NCI-H345 (cell line): ENCODE measurements at places on chromosomes 4 and X.

DNA sequence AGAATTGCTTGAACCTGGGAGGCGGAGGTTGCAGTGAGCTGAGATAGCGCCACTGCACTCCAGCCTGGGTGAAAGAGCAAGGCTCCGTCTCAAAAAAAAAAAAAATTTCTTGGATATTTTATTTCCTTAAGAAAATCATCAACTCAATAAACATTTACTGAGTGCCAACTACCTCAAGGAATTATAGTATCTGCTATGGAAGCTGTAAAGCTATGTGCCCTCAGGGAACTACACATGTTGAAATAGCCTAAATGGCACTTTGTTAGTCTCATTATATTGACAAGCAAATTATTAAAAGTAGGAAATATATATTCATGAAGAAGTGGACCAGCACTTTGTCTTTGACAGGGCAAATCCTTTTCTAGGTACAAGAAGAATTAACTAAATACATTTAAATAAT is 40.8 kb downstream of the ELOVL6 start:
- DNase-seq = no peak

DNA sequence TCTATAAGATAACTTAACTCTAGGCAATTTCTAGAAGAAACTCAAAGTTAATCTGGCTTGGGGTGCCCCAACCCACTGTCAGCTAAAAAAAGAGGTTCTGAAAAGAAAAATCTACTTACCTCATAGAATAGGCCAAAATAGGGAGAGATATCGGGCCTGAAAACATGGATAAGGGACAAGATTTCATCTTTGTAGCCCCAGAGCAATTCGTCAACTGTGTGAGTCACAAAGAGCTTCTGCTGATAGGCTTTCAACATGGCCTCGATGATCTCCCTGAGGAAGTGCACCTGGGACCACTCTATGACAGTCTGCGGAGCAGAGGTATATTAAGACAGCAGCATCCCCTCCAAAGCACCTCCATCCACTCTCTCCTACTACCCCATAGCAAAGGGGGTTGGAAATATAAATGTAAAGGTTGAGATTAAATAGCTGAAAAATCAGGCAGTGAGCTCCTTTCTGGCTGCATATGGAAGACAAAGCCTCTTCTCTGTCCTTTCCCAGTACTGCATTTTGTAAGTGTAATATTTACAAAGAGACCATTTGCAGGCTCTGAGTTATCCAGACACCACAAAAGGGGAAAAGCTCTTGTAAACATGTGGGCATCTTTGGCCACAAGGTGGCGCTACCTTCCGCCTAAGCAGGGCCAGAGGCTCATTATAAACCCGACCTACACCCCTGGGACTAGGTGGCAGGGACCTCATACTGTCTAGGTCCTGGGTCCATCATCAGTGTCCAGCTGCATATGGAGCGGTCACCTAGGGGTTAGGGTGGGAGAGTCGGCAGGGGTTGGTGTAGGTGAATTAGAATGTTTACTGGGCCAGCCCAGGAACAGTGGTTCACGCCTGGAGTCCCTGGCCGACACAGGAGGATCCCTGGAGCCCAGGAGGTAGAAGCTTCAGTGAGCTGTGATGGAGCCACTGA is 31.5 kb upstream of the NUP54 start:
- DNase-seq = peak; percentile 75

- DNase-seq = no peak
These were observed 97.9 kb downstream of the NEUROG2 start for GRCh38 chr4:112418092-112418491.

DNA sequence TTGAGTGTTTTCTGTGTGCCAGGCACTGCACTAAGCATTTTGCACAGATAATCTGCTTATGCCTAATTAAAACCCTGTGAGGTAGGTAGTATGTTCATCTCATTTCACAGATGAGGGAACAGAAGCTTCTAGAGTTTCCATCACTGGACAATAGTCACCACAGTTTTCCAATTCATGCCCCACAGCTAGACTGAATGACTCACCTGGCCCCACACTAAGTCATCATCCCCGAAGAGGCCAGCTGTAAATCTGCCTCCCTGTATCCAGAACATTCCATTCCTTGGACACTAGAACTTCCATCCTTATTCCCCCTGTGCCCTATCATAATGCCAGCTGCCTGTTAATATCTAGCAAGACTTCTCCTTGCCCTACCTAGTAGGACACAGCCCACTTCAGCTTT is 40.9 kb upstream of the NYX start:
- DNase-seq = no peak

- DNase-seq = no peak
These were observed 89.7 kb downstream of the SYTL5 start for GRCh38 chrX:38095971-38096529.

DNA sequence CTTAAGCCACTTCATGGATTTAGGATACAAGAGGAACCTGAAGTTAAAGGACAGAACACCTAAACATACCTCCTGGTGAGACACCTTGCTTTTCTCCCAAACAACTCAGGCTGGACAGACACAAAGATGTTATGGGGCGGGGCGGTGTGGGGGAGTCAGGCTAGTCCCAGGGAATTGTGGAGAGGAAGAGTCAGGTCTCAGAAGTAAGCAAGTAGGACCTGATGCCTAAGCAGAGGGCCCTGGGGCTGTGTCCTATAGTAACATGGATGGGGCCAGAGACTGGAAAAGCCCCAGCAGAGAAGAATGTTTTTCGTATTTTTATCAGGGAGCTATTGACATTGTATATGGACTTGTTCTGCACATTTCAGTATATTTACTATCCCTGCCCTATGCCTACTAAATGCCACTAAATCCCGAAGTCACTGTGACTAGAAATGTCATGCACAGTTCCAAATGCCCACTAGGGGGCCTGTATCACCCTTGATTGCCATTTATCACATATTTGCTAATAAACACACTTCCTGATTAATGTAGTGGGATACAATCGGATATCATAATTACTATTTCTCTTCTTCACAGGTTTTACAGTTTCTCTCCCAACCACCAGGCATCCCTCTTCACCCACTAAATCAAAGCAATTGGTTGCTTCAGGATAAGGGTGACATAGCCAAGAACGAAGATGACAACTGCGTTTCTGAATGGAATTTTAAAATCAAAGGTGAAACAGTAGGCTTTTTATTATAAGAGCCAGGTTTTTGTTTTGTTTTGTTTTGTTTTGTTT is 23.8 kb upstream of the ARHGAP10 start:
- peak; percentile 12 for DNase-seq

GRCh38 chr4:168882650-168883233 is 127.3 kb downstream of the CBR4 start:
- no peak for DNase-seq

DNA sequence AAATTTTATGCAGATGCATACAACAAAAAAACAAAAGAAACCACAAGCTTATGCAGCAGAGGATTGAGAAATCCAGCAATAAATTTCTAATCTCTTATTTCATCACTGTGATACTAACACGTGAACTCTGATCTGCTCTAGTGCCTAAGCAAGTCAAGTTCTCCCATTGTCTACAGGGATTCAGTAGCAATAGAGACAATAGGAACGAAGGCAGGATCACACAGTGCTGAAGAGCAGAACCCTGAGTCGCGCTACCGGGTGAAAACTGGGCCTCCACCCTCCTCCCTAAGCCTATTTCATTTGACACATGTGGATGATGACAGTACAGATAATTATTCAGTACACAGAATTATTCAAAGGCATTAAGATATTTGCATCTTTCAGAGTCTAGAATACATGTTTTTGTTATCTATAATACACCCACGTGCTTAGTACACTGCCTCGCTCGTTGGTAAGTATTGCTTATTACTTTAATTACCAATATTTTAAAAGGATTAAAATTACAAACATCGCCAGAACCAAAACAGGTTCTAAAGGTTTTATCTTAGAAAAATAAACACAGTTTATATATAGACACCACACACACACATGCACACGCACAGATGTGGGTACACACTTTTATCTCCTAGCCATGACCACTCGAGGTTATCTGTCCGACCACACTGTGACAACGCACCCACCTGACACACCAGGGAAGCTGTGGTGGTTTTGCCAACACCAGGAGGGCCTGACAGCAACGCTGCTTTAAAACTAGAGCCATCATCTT is 60.1 kb downstream of the RFC1 start:
- no peak for DNase-seq
